NCI-H1694 (cell line): ENCODE measurements at places on chromosomes 1 and 21.

GRCh38 chr1:11823366-11824137 lies 17.6 kb downstream of the CLCN6 start:
- no peak for DNase-seq

- DNase-seq, result no peak
These were observed 73.9 kb upstream of the SDC3 start for GRCh38 chr1:30982431-30982830.

DNA sequence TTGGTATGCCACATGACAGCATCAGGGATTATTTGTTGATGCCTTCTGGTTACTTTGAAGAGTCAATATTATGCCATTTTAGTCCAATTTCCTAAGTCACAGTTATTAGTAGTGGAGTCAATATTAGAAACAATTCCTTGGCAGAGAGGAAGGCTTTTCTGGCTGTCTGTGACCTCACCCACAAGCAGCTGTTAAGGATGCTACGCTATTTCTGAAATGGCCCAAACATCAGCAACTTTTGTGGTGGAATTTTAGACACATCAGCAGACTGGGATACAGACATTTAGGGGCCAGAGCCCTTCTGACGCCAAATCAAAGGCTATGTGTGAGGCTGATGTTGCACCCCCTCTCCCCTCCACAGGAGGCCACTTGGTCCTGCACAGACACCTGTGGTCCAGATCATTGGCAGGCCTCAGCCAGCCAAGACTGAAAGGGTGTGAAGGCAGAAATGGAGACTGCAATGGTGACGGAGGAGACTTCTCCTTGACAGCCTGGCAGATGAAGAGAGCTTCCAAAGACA lies 9.2 kb upstream of the RXRG start:
- DNase-seq, result no peak

- DNase-seq, result no peak
These were observed 5.6 kb downstream of the LYPLAL1 start for GRCh38 chr1:219179293-219179692.

DNA sequence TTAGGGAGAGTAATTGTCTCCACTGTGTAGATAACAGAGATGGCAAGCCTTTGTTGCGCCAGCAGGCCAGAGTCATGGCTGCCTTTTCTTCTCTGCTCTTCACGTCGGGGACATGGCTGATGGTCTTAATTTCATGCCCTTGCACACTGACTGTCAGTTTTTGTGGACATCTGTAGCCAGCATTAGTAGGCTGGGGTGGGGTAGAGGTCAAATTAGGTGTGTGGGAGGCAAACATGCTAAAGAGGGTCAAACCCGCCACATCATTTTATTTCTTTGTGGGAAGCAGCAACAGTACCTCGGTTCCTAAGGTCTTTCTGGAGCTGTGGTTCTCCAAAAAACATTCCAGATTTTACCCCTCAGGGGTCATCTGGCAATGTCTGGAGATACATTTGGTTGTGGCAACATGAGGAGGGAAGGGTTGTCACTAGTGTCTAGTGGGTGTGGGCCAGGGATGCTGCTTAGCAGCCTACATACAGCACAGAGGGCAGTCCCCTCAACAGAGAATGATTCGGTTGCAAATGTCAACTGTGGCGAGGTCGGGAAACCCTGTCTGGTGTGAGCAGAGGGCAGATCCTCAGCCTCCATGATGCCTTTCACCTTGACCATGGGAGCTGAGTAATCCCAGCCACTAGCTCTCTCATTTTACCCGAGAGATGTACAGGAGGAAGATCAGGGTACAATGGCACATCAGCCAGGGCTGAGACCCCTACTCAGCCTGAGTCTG lies 14.7 kb downstream of the RUNX1 start:
- no peak for DNase-seq

- DNase-seq, result no peak
These were observed 242.9 kb downstream of the HHAT start for GRCh38 chr1:210571356-210572284.

DNA sequence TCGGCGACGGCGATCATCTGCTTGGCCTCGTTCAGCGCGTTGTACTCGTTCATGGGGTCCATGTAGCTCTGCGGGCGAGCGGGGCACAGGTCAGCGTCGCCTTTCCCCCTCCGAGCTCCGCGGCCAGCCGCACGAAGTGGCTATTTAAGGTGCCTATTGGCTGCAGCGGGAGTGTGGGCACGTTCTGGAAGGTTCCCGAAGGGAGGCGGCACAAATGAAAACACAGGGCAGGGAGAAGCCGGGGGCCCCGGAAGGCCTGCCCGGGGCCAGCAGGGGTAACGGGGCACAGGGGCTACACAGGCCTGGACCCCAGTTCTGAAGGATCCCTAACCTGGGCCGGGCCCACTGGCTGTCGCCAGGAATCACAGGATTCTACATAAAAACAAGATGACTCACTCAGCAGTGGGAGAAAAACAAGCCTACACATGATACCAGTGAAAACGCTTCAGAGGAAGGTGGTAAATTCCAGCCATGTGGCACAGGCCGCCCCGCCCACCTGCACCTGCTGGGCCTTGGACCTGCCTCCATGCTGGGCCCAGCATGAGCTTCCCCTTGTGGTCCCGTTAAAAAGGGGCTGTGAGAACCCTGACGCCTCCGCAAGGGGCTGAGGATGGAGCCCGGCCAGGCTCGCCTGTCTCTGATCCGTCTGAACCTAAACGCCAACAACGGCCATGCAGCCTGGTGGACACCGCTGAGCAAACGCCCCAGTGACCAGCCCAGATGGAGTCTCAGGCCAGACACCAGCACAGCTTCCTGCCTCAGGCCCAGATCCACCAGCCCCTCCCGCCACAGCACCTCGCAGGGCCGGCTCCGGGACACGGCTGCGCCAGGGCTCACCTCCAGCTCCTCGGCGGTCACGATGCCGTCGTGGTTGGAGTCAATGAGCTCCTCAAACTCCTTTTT lies 3.9 kb upstream of the TNFRSF4 start:
- DNase-seq, result no peak

DNA sequence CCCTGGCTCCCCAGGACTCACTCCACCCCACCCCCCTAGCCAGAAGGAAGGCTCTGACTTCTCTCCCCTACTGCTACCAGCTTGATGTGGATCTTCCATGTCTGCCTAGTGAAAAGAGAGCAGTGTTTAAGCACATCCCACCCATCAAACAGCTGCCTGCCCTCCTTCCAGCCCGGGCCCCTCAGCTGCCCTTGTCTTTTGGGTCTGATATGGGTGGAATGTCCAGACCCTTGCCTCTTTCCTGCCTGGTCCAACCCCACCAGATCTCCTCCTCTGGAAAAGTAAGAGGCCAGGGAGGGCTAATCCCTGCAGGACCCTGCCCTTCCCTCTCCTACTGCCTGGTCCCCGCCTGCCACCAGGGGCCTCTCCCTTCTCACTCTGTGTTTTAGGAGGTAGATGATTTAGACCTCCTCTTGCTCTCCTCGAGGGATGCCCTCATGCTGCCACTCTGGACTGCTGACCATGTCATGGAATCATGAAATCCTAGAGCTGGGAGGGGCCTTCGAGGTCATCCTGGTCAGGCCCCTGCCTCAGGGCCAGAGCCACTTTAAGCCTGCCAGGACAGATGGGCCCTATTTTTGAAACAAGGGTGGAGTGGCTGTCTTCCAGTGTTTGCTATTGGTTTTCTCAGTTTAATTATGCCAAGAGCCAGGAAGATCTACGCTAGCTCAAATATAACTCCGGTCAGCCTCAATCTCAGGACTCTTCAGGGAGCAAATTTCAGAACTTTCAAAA lies 15.8 kb upstream of the HSPG2 start:
- DNase-seq, result no peak

DNA sequence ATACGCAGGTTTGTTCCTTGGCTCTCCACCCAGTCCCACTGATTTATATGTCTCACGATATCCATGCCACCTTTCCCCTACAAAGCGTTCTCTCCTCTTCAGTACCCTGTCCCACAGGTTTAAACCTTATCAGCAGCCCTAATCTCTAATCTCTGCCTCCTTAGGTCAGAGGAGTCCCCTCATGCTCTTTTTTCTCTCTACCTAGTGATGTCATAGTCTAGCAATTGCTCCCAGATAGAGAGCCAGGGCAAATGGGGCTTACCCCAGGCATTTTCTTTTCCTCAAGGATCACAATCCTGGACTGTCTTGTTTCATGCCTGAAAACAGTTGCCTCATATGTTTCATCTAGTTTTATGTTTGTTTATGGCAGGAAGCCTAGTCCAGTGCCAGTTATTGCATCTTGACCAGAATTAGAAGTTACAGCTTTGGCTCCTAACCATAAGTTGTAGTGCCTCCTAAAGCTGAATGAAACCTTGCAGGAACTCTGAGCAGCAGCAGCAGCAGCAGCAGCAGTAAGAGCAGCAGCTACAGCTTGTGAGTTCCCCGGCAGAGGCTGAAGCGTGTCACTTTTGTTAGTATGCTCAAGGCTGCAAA lies 26.7 kb upstream of the TP53BP2 start:
- DNase-seq, result no peak

DNA sequence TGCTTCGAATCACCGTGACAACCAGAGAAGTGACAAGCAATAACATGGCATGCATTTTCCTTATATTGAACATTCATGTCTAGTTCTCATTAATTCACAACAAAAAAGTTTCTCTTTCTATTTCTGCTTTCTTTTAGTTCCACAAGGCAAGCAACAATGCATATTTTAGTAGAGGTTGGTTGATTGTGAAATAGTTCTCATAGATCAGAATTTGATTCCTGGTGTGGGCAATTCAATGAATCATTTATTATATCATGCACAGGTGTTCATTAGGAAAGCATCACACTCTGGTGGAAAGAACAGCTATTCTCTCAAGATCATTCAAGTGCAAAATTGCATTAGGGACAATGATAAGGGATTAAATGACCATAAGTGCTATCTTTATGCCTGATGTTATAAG lies 980.9 kb downstream of the BRINP3 start:
- no peak for DNase-seq

GRCh38 chr1:89429062-89429461 lies 65.2 kb downstream of the GBP6 start:
- no peak for DNase-seq

DNA sequence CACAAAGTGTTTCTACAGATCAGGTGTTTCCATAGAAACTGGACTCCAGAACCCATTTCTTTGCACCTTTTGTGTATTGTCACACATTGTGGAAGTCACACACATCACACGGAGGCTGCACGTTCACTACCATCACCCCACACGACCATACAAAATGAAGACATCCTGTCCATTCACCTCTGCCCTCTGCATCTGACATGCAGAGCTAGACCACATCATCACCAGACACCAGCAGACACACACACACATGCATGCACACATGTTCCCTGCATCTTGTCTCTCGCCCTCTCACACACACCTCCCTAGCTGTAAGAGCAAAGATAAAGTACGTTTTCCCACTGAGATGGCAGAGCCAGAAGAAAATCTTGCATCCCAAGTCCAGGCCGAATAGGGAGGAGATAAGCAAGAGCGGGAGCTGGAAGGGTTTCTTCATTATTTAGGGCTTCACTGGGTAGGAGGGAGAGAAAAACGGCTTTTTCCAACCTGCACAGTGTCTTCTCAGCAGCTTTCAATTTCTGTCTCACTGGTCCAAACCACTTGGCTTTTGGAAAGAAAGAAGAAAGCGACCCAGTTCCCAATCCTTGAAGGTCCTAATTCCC lies 709 bp downstream of the PRELP start:
- DNase-seq, result no peak

DNA sequence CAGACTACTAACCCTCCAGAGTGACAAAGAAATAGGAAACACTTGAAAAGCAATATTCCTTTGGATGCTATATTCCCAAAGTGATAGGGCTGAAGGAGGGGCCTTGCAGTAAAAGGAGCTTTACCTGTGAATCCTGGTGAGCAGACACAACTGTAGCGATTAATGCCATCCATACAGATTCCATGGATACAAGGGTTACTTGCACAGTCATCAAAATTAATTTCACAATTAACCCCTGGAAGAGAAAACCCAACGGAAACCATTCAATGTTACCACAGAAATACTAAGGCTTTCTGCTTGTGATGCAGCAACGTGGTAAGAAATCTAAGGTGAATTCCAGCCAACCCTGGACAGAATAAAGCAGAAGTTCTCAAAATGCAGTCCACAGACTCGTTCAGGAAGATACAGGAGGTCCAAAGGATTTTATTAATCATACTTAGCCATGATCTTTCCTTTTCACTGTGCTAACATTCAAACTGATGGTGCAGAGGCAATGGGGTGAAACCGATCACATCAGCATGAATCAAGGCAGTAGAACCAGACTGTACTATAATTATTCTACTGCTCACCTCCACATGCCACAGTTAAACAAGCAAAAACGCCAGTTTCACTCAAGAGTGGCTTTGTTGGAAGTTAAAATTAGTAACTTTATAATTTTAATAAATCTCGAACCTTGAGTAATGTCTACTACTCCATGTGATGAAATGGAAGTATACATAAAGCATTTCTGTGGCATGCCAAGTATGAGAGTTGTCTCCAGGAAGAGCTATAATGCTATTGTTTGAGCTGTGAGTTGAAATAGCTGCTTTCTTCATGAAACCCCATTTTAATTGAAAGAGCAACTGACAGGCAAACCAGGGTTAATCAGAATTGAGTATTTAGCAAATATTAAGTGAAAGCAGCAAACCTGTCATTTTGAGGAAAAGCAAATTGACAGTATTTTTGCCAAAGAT lies 63.2 kb upstream of the ADAM30 start:
- no peak for DNase-seq

GRCh38 chr21:24217151-24217550 lies 1390.1 kb downstream of the MRPL39 start:
- DNase-seq, result no peak

GRCh38 chr1:209439828-209440227 lies 143.7 kb upstream of the CAMK1G start:
- DNase-seq, result no peak

DNA sequence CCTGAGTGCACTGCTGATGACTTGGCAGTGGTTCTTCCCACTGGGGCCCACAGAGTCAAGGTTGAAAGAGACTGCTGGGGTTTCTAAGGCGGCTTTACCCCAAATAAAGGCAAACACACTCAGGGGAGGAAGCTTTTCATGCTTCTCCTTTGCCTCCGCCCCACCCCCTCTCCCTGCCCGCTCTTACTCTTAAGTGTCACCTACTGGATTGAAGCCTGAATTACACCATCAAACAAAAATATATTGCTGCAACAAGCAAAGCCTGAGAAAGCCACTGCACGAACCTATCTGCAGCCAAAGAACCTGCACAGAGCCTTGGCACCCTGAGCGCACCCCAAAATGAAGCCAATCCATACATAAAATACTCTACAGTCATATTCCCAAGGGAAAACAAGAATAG lies 63.1 kb downstream of the PTGFR start:
- DNase-seq, result no peak

DNA sequence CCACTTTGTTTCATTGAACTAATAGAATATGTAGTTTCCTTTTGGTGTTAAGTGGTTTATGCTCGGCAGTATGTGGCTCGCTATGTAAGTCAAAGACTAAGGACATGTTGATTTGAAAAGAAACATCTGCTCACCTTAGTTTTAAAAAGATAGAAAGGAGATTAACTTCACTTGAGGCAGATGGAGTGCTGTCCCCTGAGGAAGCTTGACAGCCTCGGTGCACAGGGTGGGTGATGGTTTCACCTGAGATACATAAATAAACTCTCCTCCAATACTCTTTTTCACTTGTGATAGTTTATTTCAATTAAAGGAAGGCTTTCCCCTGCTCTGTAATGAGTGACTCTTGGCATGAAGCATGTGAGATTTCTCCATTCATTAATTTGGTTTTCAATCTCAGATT lies 70.8 kb upstream of the FMN2 start:
- no peak for DNase-seq
